Midbrain (tissue), 1 donor: ENCODE measurements at places on chromosomes 6 and 20.
A peak's percentile ranks its signal among the peaks of the same experiment; 100 is the strongest.

DNA sequence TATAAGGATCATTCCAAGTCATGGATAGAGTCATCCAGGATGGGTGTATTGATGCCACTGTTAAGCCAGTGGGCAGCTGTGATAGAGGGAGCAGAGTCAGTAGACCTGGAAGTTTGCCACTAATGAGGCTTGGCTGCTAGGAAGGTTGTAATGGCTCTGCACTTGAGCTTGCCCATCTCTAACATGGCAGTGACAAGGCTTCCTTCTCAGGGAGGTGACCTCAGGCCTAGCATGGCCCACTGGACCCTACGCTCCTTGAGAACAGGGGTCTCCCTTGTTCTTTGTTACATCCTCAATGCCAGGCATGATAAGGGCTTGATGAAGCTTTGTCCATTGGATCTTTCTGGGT, 155.1 kb downstream of the CD83 start:
- DNase-seq = no peak

DNA sequence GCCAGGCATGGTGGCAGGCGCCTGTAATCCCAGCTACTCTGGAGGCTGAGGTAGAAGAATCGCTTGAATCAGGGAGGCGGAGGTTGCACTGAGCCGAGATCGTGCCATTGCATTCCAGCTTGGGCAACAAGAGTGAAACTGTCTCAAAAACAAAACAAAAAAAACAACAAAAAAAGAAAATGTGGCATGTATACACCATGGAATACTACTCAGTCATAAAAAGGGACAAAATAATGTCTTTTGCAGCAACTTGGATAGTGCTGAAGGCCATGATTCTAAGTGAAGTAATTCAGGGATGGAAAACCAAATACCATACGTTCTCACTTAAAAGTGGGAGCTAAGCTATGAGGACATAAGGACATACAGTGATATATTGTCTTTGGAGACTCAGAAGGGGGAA, 96.3 kb downstream of the MYB start:
- DNase-seq = no peak

GRCh38 chr20:43746344-43747137, 19.7 kb upstream of the GTSF1L start:
- DNase-seq = no peak

- DNase-seq = no peak
Measured at GRCh38 chr6:154488802-154489437, 21.6 kb downstream of the CNKSR3 start.

DNA sequence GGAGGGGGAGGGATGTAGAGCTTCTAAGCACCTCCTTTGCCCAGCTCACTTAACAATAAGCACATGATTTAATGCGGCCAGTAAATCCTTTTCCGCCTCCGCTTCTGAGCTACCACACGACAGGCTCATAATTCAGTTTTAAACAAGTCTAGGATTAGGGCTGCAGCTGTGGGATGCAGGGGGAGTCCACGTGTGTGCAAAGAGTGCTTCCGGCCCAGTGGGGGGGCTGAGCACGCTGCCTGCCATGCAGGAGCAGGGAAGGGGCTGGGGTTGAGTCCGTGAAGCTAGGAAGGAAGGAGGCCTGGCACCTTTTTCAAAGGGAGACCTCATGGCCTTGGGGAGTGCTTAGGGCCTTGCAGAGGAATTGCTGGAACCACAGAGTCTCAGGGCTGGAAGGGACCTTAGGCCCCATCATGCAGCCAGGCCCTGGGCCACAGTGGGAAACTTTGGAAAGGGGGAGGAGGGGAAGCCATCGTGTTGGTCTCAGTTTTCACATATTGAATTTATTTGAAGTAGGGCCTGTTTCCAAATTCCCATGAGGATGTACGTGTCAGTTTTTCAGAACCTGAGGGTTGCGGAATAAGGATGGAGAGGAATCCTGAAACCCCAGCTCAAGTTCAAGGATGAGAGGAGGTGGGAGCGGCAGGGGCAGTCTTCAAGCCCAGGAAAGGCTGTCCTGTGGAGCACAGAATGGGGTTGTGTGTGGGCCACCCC, 96.1 kb downstream of the VEGFA start:
- no peak for DNase-seq

DNA sequence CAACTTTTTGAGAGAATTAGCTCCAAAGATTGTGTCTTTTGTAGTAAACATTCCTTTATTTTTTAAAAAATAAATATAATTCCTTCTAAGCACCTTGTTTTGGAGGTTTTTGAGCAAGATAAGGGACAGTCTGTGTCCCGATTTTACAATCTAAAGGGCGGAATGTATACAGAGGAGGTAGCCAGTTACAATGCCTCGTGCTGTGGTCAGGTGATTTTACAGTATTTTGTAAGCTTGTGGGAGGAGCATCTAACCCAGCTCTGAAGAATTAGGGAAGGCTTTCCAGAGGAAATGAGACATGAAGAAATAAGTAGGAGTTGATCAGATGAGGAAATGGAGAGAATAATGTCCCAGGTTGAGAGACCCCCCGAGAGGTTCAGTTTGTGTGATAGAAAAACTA, 1.3 kb downstream of the HINT3 start:
- DNase-seq = peak; percentile 58

DNA sequence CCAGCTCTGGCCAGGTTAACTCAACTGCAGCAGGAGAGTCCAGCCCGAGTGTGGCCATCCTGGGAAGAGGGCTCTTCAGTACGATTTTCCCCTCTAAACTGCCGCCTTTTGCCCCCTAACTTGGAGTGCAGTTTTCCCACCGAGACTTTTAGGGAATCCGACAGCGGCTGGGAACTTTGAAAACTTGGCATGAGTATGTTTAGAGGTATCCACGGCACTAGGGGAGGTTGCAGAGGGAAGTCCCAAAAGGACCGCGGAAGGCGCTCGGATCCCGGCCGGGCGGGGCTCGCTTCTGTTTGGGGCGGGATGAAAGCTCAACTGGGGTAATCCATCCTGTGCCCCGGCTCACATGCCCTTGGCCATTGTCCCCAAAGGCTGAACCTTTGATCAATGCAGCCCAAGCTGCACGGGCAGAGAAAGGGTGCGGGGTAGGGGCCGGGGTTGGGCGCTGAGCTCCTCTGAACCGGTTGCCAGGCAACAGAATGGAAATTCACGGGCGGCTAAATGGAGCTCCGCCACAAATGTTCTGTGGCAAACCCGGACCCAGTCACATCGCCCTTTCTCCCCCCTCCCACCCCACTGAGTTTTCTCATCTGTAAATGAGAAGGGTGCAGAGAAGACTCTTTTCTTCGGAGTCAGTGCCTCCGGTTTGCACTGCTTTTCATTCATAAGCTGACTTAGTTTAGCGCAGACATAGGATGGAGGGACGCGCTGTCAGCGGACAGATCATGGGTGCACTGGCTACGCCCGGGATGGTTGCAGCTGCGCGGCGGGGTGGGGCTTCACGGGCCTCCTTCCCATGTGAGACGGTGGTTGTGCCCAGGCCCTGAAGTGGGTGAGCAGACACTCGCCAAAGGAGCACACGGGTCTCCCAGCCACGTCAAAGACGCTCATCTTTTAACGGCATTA, 2.3 kb downstream of the BMP6 start:
- peak; percentile 11 for DNase-seq

GRCh38 chr6:21596145-21596948, 2.8 kb downstream of the SOX4 start:
- DNase-seq = no peak

GRCh38 chr20:34831936-34832335, 6.5 kb upstream of the NCOA6 start:
- DNase-seq = no peak

GRCh38 chr6:168336967-168337366, 17.4 kb upstream of the DACT2 start:
- DNase-seq = no peak

- DNase-seq = no peak
Measured at GRCh38 chr6:16002332-16003196, 126.3 kb upstream of the MYLIP start.

GRCh38 chr6:48961781-48962415, 501.2 kb downstream of the MMUT start:
- no peak for DNase-seq

- no peak for DNase-seq
Measured at GRCh38 chr20:35742741-35743523, 872 bp upstream of the RBM39 start.

GRCh38 chr6:101236709-101237108, 156.8 kb upstream of the GRIK2 start:
- no peak for DNase-seq

GRCh38 chr20:57022306-57022705, 244.1 kb downstream of the BMP7 start:
- no peak for DNase-seq

DNA sequence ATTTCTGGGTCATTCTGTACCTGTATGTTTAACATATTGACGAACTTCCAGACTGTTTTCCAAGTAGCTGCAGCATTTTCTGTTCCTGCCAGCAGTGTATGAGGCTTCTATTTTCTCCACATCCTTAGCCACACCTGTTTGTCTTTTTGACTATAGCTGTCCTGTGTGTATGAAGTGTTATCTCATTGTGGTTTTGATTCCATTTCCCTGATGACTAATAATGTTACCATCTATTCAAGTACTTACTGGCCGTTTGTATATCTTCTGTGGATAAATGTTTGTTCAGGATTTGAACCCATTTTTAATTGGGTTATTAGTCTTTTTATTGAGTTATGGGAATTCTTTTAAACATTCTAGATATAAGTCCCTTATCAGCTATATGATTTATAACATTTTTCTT, 95.2 kb downstream of the JAG1 start:
- no peak for DNase-seq

- DNase-seq = no peak
Measured at GRCh38 chr6:29516108-29516507, 28.4 kb upstream of the MAS1L start.

- no peak for DNase-seq
Measured at GRCh38 chr6:129785756-129786135, 75.4 kb downstream of the TMEM244 start.

DNA sequence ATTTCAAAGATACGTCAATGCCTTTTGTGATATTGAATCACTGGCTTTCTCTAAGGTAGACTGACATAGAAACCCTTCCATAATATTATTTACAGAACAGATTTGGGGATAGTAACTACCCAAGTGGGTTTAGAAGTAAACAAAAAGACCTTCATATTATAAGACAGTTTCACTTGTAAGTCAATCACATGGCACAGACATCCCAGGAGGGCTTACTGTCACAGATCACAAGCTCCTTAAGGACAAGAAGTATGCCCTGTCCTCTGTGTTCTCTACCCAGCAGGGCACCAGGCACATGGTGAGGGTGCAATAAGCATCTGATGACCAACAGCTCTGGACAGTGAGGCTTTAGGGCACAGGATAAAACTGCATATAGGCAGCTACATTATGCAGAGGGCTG, 135.9 kb upstream of the SLC22A16 start:
- DNase-seq = no peak

DNA sequence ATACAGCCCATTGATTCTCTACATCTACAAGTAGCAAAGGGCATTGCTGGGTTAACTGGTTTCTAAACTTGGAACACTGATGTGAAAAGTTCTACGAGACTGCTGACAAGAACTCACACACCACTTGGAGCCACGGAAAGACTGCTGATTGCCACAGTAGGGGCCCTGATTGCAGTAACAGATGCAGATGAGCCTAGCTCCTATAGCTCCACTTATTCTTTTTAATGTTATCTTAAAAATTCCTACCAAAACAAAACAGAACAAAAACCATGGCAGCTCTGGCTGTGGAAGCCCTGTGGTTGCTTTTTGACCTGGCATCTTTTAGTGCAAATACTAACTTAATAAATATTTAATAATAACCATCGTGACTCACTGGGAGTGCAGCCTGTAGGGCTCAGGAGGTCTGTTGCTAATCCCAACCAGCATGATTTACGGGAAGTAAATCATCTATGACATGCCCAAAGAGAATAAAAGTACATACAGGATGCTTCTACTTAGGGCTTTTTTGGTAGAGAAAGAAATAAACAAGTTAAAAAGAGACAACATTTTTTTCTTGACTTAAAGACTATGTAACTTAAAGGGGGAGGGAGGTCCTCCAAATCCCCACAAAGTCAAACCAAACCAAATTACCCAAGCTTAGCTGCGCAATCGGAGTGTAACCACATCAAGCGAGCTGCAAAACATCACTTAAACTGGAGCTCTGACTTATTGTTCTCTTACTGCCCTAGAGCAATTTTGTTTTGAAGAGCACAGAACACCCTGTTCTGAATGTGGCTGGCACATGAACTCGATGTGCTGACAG, 87.2 kb downstream of the FKBP5 start:
- peak; percentile 85 for DNase-seq

DNA sequence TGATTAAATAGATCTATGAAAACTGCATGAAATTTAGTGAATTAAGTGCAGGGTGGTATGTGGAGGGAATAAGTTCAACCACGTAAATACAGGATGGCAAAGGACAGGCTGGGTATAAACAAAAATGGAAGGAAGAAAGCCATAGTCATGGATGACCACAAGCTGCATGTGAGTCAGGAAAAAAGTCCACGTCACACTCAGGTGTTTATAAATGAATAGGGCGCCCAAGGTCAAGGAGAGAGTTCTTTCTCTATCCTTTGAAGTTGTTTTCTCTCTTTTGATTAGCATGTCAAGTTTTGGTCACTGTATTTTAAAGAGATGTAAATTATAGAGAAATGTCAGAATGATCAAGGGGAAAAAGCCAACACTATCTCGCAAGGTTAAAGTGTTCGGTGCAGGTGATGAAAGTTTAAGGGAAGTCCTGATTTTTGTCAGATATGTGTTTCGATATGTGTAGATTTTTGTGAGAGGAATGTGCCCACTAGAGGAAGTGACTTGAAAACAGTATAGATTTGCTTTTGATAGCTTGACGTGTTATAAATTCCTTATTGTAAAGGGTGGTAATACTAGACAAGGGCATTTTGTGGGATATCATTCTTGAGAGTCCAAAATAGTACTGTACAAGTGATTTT, 58.7 kb downstream of the MAP3K4 start:
- no peak for DNase-seq

DNA sequence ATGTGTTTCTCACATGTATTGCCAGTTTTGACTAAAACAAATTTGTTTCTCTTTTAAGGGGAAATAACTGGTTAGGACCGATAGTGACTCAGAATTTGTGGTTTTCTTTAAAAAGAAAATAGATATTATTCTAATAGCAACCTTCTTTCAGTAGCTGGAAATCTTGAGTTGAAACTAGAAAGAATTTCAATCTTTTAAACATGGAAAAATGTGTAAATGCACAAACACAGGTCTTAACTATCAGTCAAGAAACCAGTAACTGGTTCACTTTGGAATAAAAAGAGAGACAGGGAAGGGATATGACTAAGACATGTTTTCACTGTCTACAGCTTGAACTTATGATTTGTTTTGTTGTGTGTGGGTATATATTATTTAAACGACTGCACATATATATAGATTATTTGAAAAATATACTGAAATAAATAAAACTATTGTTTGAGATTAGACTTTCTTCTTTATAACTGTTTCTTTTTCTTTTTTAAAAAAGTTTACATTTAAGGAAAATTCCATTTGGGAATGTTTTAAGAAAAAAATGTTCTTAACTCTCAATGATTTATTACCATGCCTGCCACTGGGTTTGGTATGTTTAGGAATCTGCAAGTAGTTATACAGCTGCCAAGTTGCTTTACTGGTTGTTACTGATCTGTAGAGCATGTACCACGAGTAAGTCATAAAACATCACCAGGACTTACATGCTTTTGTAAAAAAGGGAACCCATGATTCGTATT, 753.3 kb upstream of the MARCKS start:
- no peak for DNase-seq
